ENCODE measurements at places on chromosomes 2 and 18. TPM values are rescaled to one million over a fixed set of nuclear protein-coding genes. Genes with fewer than 3 reads are reported as not detected.

TUBB6 gene
- 13.0 TPM for total RNA-seq

PLGLB2 gene
- total RNA-seq: 5.2 TPM

RNF149 gene
- total RNA-seq: 85.5 TPM

SP140L gene
- total RNA-seq: 120 TPM

HOXD3 gene
- total RNA-seq: not detected

CDH2 gene
- 0.05 TPM for total RNA-seq

AQP12B gene
- not detected for total RNA-seq

RNF144A gene
- total RNA-seq: 36.4 TPM

SLC66A3 gene
- total RNA-seq: 13.6 TPM

TUBA4B gene
- total RNA-seq: not detected

WNT6 gene
- total RNA-seq: 0.11 TPM

ASXL3 gene
- total RNA-seq: not detected

SPAST gene
- total RNA-seq: 20.4 TPM

DNER gene
- total RNA-seq: not detected

CCDC138 gene
- total RNA-seq: 10.9 TPM

CABYR gene
- 0.73 TPM for total RNA-seq

DCDC2C gene
- total RNA-seq: not detected

TBC1D8 gene
- 0.73 TPM for total RNA-seq

HJURP gene
- 80.0 TPM for total RNA-seq

SLC9A4 gene
- total RNA-seq: 0.11 TPM

ST6GAL2 gene
- total RNA-seq: not detected

THSD7B gene
- total RNA-seq: not detected

C2orf72 gene
- 0.07 TPM for total RNA-seq

SERPINB4 gene
- not detected for total RNA-seq

IFIH1 gene
- 31.8 TPM for total RNA-seq

FMNL2 gene
- total RNA-seq: 1.2 TPM

TBR1 gene
- total RNA-seq: 0.05 TPM

STARD7 gene
- total RNA-seq: 150 TPM

CGREF1 gene
- 3.1 TPM for total RNA-seq

CNPPD1 gene
- 70.8 TPM for total RNA-seq

KRCC1 gene
- total RNA-seq: 22.2 TPM

NRP2 gene
- 47.0 TPM for total RNA-seq

MAT2A gene
- 333 TPM for total RNA-seq

ALPP gene
- total RNA-seq: not detected

IL36B gene
- not detected for total RNA-seq

LGALSL gene
- 0.73 TPM for total RNA-seq

ALK gene
- total RNA-seq: not detected

ZNF407 gene
- 20.7 TPM for total RNA-seq

KCNE4 gene
- not detected for total RNA-seq

MAPK4 gene
- not detected for total RNA-seq

CCDC85A gene
- not detected for total RNA-seq

ALPI gene
- total RNA-seq: not detected

NCKAP5 gene
- total RNA-seq: not detected

COL3A1 gene
- total RNA-seq: not detected

Data from T-helper 2 cell treated with Interferon-gamma antibody and Interleukin-4, amounts not matched to agents 100 ng/mL and 5 ng/mL, for 36 hours (primary cell).